ENCODE measurements at places on chromosomes 2 and 18. TPM values are rescaled to one million over a fixed set of nuclear protein-coding genes. Genes with fewer than 3 reads are reported as not detected.

The ENOSF1 gene
- 26.5 TPM for total RNA-seq

The CNTNAP5 gene
- not detected for total RNA-seq

The ATP6V1C2 gene
- 0.26 TPM for total RNA-seq

The YES1 gene
- 31.6 TPM for total RNA-seq

The KCNG2 gene
- not detected for total RNA-seq

The POTEI gene
- total RNA-seq = not detected

The MEP1B gene
- 0.15 TPM for total RNA-seq

The CAPN13 gene
- total RNA-seq = 0.10 TPM

Measured in A549 treated with DMSO at 1 μM for 4 hours (cell line).